ENCODE measurements at places on chromosomes 5 and 9.

DNA sequence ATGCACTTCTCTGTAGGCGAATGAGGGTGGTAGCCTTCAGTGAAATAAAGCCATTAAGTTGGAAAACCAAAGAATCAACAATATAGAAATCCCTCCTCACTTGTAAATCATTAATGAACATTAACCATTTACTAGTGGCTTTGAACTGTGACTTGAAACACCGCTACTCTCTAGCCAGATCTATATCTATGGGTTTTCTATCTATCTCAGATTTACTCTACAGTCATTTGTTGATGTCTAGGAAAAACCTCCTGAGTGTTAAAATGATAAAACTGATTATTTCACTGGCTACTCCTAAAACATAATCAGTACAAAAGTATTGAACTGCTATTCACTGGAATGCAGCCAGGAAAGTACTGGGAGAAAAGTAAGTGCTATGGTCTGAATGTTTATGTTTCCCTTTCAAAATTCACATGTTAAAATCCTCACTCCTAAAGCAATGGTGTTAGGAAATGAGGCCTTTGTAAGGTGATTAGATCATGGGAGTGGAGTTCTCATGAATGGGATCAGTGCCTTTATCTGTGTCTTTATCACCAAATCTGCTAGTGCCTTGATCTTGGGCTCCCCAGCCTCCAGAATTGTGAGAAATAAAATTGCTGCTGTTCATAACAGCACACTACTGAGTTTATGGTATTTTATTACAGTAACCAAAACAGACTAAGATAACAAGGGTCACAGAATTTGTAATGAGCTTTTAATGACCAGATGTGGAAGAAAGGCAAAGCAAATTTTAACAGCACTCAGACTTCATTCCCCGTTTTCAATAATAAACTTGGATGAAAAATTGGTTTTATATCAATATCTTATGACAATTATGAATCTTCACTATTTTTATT lies 8.6 kb upstream of the OXCT1 start:
- no peak for DNase-seq

DNA sequence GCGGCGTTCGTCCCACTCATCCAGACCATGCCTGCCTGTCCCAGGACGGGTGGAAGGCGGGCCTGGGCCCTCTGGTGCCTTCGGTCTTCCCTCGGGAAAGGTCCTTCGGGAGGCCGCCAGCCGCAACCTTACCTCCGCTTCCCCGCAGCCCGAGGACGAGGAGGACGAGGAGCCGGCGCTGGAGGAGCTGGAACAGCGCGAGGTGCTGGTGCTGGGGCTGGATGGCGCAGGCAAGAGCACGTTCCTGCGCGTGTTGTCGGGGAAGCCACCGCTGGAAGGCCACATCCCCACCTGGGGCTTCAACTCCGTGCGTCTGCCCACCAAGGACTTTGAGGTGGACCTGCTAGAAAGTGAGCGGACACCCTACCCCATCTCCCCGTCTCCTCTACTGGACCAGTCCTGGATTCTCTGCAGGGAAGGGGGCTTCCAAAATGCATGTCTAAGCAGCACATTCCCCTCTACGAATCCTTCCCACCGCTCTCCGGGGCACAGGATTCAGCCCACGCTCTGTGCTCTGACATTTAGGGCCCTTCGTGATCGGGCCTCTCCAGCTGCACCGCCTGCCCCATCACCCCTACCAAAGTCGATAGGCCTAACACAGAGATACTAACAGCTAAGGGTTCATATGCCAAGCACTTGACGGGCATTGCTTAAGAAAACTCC lies 1.1 kb downstream of the ARL10 start:
- DNase-seq: no peak

DNA sequence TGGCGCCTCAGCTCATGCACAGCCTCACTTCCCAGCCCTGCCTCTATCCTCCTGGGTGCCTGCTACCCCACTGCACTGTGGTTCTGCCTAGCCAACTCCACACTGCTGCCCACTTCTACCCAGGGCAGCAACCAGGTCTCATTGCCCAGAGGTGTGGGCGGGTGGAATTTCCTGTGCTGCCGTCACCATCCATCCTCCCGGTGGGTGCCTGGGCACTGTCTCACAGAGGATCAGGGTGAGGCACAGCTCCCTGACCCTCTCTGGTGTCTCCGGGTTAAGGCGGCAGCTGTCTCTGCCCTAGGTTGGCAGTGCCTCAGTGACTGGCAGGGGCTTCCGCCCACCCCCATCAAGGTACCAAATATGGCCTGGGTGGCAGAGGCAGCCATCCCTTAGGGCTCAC lies 4.3 kb upstream of the MTMR12 start:
- DNase-seq: no peak

GRCh38 chr9:111598733-111599091 lies 735 bp downstream of the PTGR1 start:
- no peak for DNase-seq

DNA sequence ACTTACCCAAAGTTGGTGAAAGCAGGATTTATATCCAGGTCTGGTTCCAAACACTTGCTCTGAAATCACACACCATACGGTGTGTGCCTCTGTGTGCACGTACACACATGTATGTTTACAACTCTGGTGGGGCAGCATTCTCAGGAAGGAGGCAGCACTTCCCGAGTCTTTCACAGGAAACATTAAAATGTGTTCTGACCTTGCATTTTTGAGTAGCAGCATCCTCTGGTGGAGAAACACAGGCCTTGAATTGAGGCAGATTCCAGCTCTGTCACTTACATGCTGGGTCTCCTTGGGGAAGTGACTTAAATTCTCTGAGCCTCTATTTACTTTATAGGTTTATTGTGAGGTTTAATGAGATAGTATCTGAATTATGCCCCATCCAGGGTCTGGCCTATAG lies 126.4 kb downstream of the RGS3 start:
- no peak for DNase-seq

- no peak for DNase-seq
Measured at GRCh38 chr5:133794771-133795415, 173.5 kb downstream of the C5orf15 start.

GRCh38 chr5:159734366-159734765 lies 181.9 kb upstream of the ADRA1B start:
- DNase-seq: no peak

DNA sequence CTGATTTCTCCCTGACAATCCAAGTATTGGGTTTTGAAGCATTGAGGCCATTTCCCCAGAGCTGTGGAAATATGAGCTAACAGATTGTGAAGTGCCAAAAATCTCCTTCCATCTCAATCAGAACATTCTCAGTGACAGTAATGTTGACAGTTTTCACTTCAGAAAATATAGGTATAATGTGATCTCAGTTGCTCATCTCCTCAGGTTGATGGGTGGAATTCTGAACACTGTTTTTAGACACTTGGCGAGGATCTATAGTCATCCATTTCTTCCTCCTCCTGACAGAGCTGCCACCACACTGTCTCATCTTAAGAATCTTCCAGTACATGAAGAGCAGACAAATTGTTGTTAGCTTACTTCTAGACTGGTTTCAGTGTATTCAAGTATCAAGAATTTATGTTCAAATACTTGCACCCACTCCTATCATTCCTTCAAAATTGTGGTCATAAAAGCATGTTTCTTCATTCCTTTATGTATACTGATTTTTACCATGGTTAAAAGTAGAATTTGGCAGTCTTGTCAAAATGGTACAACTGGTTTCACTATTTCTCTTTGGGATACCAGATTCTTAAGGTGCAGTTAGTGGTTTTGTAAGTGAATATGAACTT lies 199.7 kb upstream of the TLE4 start:
- no peak for DNase-seq

DNA sequence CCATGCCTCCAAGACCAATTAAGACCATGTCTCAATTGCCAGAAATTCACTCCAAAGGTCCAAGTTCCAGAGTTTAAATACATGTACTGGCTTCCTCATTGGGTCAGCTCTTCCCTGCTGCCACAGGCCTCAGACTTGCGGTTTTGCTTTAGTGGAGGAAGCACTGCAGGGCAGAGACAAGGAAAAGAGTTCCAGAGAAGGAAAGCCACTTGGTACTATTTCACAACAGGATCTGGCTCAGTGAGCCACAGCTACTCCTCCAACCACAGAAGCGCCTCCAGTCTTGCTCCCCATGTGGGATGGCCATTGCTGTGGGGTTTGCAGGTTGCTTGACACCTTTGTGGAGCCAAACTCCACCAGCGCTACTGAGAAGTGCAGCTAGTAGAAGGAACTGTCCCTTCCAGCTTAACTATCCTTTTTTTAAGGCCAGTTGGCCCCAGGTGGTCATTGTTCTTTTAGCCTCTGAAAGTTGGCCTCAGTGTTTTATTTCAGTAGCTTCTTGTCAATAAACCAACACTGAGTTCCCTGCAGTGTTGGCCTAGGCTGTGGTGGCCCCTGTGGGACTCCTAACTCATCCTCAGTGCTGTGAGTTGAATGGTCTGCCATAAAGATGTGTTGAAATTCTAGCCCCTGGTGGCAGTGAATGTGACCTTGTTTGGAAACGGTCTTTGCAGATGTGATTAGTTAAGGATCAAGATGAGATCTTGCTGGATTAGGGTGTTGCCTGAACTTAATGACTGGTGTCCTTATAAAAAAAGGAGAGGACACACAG lies 93.7 kb upstream of the DAP start:
- DNase-seq: no peak

- no peak for DNase-seq
Measured at GRCh38 chr9:82308836-82309235, 320.3 kb downstream of the SPATA31D1 start.

DNA sequence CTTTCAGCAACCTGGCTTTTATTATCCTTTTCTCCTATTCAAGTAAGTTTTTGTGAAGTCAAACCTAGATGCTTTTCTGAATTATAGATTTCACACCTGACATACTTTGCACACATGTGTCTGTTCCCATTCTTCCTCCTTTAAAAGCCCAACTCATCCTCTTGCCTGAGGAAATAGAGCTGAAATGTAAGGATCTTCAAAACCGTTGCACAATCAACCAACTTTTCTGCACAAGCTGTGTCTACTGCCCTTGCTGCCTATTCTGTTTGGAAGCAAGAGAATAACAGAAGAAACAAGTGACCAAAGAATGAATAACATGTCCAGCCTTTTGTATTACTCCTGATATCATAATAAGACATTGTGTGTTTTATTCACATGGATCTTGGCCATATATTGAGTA lies 95.1 kb upstream of the ITGA1 start:
- DNase-seq: no peak
